ENCODE measurements at places on chromosomes 1 and 21.

GRCh38 chr1:232355162-232356006 lies 274.5 kb downstream of the SIPA1L2 start:
- no peak for DNase-seq

DNA sequence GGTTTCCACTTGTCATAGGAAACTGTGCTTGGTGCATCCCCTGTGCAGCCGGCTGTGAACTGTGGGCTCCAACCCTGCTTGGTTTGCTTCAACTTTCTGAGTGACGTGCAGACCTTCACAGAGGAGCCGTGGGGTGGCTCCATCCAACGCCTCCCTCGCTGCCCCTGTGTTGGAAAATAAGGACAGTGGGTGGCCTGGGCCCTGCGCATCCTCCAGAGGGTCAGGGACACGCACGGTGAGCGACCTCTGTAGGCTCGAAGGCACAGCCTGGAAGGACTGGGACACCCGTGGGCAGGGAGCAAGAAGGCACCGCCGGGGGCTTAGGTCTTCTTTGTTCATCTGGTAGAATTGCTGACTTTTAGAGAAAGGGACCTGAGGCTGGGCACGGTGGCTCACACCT lies 6.5 kb upstream of the FAAP20 start:
- DNase-seq = no peak

DNA sequence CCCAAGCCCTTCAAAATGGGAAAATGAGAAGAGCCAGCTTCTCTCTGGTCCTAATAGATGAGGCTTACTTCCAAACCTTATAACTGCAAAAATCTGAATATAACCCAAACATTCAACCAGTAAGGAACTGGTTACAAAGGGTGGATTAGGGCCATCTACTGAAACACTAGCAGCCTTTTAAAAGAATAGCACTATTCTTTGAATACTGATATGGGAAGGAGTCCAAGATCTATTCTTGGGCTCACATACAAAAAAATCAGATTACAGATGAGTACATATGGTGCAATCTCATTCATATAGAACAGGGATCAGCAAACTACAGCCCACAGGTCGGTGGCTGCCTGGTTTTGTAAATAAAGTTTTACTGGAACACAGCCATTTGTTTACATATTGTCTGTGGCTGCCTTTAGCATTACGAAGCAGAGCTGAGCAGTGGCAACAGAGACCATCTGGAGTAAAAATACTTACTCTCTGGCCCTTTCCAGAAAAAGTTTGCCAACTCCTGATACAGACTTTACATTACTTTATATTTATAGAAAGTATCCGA lies 167.7 kb downstream of the ZSCAN20 start:
- DNase-seq = no peak

DNA sequence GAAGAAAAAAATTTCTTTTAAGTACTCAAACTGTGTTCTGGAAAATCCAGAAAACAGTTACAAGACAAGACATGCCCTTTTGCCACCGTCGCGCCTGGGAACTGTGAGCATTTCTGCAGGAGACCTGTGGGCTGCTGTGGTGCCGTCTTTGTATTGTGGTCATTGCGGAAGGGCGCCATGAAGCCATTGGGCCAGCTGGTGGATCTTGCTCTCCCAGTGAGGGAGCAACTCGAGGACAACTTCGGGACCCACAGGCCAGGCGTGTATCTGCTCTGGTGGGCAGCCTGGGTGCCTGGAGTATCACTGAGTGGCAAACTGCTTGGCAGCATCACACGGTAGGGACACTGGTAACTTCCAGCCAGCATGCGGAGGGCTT lies 3.8 kb upstream of the THEMIS2 start:
- DNase-seq = no peak

DNA sequence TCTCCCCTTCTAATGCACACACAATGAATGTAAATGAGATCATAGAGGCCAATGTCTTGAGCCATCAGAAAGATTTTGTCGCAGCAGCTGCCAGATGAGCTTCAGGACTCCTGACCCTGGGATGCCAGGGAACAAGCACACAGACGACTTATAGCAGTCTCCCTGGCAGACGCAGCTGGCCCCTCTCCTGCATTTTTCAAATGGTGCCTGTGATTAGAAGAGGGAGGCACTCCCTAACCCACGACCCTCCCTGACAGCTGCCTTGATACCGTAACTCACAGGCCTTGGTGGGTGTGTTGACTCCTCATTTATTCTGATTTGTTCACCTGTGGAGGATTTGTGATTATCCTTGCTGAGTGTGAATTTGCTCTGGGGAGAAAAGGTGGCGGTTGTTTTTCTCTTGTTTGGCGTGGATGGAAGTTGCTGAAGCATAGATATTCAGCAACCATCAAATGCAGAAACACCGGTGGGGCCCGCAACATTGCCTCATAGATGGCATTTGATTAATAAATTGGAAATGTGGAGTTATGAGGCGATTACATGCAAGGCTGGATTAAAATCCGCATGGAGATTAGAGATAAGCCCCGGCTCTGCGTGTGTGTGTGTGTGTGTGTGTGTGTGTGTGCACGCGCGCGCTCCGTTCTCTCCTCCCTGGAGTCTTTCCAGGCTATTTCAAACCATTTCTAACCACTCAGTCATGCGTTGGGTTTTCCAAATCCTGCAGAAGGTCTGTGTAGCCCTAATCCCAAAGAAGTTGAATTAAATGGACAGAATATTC lies 2.1 kb upstream of the RD3 start:
- no peak for DNase-seq

DNA sequence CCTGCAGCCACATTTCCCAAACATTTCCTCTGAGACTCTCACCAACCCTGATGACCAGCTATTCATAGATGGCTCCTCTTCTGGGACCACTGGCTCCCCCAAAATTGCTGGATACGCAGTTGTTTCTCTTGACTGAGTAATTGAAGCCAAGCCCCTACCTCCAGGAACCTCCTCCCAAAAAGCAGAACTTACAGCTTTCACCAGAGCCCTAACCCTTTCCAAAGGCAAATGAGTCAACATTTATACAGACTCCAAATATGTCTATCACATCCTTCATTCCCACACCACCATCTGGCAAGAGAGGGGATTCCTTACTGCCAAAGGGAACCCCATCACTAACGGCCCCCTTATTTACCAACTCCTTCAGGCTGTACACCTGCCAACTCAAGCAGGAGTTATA lies 20.3 kb upstream of the CA6 start:
- no peak for DNase-seq

DNA sequence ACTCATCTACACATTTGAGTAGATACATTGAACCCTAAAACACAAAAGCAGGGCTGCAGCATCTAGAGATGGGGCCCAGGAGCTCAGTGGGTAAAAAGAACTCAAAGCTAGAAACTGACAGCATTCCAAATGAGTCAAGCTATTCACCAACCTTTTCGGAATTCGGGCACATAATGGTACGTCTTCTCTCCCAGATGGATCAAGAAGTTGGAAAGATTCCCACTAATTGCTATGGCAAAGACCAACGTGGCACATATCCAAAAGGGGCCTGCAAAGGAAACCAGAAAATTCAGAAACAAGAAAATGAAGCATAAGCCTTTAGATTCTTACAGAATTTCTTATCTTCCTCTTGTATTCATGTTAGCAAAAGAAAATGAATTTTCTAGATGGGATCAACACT lies 18.4 kb downstream of the YIPF1 start:
- DNase-seq = no peak

GRCh38 chr1:155669233-155670162 lies 19.1 kb downstream of the YY1AP1 start:
- DNase-seq = no peak

DNA sequence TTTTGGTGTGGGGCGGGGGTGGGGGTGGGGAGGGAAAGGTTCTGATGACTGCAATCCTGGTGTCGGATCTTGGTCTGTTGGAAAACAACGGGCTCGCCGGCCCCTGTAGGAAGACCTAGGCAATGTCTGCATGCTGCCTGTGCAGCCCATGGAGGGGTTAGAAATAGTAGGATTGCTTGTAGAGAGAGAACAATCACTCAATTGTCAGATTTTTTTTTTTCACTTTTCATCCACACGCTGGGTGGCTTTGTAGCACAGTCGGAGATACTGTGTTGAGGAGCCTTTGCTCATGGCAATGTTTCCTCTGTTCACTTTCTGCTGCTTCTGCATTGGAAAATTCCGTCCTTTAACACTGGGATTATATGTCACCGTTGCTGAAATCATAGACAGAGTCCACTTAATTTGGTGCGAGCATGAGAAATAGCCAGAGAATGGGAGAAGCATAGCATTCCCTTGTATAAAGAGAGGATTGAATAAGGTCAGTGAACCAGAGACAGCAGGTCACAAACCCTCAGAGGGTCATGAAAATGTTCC lies 107.5 kb downstream of the MRPS6 start:
- DNase-seq = no peak

GRCh38 chr1:42952303-42953001 lies 6.2 kb downstream of the SLC2A1 start:
- no peak for DNase-seq

- DNase-seq = no peak
These were observed 31.1 kb upstream of the PEX10 start for GRCh38 chr1:2443277-2444137.

- no peak for DNase-seq
These were observed 23.3 kb upstream of the BTG2 start for GRCh38 chr1:203281851-203282661.

GRCh38 chr21:42775123-42775522 lies 104.2 kb downstream of the WDR4 start:
- no peak for DNase-seq

GRCh38 chr1:237921306-237921705 lies 30.6 kb upstream of the ZP4 start:
- no peak for DNase-seq

DNA sequence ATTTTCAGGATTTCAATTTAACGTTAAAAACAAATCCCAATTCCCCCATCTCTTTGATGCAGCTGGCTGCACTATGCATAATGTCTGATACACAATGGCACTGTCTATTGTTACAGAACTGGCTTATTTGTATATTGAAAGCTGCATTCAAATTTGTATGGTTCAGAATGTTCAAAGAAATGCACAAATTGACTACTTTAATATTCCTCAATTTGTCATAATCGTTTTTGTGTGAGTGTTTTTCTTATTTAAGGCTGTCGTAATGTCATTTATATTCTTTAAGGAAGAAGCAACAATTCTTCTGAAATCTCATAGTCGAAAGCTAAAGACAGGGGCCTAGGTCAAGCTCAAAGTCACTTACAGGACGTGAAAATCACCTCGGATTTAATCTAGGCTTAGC lies 341.4 kb upstream of the ZRANB2 start:
- DNase-seq = no peak

DNA sequence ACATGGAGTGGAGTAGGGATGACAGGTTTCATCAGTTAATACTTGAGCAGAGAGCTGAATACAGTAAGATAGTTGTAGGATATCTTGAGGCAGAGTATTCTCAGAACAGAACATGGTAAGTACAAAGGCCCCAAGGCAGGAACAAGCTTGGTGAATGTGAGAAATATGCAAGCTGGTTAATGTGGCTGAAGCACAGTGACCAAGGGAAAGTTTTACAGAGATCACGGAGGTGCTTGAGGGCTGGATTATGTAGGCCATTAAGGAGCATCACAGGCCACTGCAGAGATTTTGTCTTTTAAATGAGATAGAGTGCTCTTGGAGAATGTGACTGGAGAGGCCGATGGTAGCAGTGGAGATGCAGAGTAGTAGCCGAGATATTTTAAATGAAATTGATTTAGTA lies 54.0 kb upstream of the BOLA1 start:
- DNase-seq = no peak

- DNase-seq = no peak
These were observed 44.4 kb downstream of the RPS6KC1 start for GRCh38 chr1:213095467-213095866.

- no peak for DNase-seq
These were observed 4.3 kb downstream of the SERTAD4 start for GRCh38 chr1:210236840-210237409.

DNA sequence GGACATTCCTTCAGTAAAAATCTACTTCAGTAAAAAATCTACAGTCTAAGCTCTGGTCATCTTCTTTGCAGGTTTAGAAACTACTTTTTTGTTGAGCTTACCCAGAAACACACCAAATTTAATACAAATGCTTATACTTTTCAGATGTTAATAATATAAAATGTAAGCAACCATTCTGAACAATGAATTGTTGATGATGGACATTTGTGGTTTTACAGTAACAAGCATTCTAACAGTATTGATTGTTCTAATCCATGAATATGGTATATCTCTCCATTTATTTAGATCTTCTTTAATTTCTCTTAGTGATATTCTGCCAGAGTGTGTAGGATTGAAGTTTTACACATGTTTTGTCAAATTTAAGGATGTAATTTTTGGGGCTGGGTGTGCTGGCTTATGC lies 27.0 kb upstream of the SRSF10 start:
- DNase-seq = no peak

- DNase-seq = no peak
These were observed 501 bp downstream of the FBXO6 start for GRCh38 chr1:11664336-11665065.

DNA sequence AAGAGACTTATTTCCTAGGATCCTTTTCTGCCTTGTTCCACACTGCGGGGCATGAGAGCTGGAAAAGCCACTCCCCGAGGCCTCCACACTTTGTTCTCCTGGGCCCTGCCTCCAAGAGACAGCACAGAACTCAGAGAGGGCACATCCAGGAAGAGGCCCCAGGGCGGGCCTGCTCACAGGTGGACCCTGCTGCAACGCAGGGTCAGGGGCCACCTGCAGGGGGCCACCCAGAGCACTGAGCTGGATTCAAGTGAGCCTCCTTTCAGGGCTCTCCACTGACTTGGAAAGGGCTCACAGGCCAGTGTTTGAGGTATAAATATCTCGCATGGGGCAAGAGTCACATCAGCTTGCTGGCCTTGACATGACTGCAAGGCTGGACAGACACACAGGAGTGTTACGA lies 4.8 kb downstream of the RGS16 start:
- no peak for DNase-seq

- DNase-seq = no peak
These were observed 10.3 kb downstream of the ALX3 start for GRCh38 chr1:110060034-110060661.

DNA sequence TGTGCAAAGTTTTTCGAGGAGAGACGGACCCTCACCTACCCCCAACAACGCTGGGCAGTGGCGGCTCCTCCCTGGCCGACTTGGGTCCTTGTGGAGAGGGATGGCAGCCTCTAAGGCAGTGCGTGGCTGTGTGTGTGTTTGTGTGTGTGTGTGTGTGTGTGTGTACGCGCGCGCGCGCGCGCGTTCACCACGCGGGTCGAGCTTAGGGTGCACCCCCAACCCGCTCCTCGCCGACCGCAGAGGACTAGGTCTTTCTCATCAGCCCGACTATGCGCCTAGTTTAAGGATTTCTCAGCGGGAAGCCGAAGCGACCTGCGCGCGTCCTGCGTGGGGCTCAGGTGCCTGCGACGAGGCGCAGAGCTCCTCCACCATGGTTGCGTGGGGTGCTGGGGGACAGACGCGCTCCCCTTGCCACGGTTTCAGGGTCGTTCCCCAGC lies 940 bp downstream of the SOX13 start:
- DNase-seq = no peak

All from right renal pelvis (tissue), 4 donors.